LoVo (cell line): ENCODE measurements at places on chromosomes 16 and 17.

- no peak for DNase-seq
These were observed 240.3 kb upstream of the GSE1 start for GRCh38 chr16:85372627-85373372.

GRCh38 chr17:62824290-62825131 lies 16.4 kb upstream of the MARCHF10 start:
- DNase-seq: peak; percentile 34

GRCh38 chr17:55330344-55330933 lies 65.7 kb downstream of the HLF start:
- DNase-seq: no peak

- no peak for DNase-seq
These were observed 45.1 kb downstream of the NOG start for GRCh38 chr17:56638591-56639051.

GRCh38 chr17:49715717-49716279 lies 8.0 kb upstream of the SLC35B1 start:
- no peak for DNase-seq

GRCh38 chr17:50130559-50131305 lies 772 bp upstream of the SAMD14 start:
- DNase-seq: no peak

DNA sequence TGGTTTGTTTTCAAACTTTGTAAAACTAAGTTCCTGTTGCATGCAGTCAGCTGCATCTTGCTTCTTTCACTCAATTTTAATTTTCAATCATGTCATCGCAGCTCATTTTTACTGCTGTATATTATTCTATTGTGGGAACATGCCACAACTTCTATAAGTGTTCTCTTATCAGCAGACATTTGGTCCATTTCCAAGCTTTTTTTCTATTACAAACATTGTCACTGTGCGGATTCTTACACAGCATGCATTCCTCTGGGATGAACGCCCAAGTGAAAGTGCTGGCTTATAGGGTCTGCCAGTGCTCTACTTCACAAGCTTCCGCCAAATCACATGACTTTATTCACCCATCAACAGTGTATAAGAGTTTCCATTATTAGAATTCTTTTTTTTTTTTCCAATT lies 22.7 kb downstream of the GINS3 start:
- no peak for DNase-seq

- DNase-seq: no peak
These were observed 4.4 kb downstream of the GJD3 start for GRCh38 chr17:40360091-40360490.
